ENCODE measurements at places on chromosomes 1 and 21.

DNA sequence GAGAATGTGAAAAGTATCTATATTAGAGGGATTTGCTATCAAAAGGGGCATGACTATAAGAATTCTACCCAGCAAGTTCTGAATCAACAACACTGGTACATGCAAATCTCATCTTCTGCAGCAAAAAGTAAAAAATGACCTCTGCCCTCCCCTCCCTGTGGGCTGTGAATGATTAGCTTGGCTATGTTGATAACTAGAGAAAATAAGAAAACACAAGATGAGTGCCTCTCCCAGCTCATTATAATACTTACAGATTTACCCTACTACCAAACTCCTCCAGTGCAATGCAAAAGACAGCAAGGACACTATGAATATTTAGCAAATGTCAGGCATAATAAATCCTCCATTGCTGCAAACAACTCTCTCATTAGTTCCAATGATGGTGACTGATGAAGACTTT is 102.4 kb downstream of the SLC45A1 start:
- DNase-seq = no peak

DNA sequence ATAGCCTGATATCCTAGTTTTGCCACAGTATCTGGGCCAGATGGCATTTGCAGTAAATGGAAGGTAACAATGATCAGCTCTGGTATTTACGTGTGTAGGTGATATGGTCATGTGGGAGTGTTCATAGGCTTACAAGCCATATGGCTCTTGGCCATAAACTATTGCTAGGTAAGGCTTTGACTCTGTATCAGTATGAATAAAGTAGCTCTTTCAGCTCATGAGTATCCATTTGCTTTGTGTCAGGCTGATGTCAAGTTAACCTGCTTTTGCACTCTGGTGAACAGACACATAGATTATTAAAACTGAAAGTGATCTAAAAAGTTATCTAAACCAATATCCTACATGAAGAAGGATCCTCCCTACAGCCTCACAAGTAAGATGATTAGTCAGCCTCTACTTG is 69.0 kb downstream of the DDR2 start:
- no peak for DNase-seq

- DNase-seq = no peak
Measured at GRCh38 chr21:43740497-43741156, 21.7 kb downstream of the PDXK start.

GRCh38 chr1:70090875-70091274 is 114.5 kb downstream of the LRRC40 start:
- no peak for DNase-seq

- DNase-seq = no peak
Measured at GRCh38 chr1:154467434-154468102, 34.5 kb upstream of the TDRD10 start.

DNA sequence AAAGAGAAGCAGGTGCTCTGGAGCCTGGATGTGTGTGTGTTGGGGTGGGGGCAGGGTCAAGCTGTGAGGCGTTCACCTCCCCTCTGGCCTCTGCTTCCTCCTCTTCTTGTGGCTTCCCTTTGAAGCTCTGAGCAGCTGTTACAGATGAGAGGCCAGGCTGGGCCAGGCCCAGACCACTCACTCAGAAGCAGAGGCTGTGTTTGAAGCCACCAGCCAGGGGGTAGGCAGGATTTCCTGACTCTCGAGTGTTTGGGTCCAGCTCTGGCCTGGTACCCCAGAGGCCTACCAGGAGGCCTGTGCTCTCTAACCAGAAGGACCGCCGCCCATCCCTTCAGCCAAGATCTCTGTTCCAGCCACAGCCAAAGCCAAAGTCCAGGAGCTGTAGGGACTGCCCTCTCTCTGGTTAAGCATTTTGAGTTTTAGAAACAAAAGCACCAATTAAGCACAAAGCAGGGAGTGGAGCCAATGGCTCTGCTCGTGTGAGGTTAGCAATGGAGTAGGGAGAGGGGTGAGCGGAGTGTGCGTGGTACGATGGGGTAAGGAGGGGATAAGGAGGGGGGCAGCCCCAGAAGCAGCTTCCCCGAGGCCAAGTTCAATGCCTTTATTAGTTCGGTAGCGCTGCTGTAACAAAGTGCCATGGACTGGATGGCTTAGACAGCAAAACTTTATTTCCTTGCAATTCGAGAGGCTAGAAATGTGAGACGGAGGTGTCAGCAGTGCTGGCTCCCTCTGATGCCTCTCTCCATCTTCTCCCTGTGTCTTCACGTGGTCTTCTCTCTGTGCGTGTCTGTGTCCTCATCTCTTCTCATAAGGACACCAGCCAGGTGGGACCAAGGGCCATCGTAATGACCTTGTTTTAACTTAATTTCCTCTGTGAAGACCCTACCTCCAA is 20.5 kb downstream of the RCSD1 start:
- DNase-seq = no peak

DNA sequence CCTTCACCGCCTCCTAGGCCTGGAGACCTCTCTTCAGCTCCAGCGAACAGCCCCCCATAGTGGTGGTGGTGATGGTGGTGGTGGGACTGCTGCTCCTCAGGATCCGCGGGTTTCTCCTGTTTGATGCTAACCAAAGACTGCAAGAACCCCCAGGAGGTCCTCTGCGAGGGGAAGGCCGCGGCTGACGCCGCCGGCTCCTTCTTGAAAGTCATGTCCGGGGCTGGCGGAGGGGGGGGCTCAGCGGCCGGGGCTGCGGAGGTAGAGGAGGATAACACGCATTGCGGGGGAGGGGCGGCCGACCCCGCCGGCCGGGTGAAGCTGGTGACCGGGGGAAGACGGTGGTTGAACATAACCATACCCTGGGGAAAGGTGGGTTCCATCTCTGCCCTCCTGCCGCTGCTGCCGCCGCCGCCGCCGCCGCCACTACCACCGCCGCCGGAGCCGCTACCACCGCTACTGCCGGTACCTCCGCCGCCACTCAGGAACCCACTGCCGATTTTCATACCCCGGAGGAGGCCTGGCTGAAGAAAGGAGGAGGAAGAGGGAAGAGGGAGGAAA is 554 bp downstream of the ZNF281 start:
- DNase-seq = no peak

DNA sequence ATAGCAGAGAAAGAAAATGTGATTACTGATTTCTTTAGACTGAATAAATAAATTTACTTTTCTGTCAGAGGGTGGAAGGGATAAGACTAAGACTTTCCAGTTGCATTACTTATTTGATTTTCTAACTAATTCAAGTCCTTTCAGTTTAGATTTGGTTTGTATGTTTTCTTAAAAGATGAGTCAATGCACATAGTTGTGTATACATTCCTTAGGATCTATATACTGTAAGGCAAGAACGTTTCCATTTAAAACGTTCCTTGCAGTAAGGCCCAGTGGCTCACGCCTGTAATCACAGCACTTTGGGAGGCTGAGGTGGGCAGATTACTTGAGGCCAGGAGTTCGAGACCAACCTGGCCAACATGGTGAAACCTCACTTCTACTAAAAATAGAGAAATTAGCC is 14.5 kb upstream of the SERTAD4 start:
- no peak for DNase-seq

DNA sequence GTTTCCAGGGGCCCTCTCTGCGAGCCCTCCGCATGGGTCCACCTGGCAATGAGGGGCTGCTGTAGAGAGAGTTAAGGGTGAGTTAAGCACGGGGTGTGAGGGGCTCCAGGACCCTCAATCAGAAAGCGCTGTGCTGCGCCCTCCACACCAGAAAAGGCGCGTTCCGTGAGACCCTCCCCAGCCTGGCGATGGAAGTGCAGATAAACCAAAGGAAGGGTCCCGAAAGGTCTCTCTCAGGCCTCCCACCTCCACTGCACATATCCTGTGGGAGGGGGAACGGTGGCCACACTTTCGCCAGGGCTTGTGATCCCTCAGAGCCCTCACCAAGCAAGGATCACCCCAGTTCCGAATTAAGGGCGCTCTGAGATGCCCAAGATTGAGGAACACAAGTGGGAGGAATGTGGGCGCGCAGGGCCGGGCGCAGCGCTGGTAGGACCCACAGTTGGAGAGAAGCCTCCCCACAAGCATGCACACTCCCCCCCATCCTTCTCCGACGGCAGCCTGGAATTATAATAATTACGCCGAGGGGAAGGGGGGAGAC is 1.1 kb downstream of the WNT3A start:
- DNase-seq = no peak

DNA sequence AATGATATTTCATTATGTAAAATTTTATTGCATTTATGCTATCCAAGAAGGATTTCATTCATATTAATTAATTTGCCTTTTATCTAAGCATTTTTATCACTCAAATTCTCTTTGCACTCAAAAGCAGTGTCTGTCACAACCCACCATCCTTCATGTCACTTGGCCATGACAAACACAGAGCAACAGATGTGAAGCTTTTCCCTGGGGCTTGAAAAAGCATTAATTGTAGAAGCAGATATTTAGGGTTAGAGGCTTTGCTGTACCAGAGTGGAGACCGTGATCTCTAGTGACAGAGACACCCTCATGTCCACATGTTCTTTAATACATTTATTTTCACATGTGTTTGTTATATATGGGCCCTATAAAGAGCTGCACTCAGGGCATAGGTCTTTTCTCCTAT is 230.5 kb downstream of the SPATA17 start:
- no peak for DNase-seq

- DNase-seq = no peak
Measured at GRCh38 chr1:154962156-154962749, 671 bp upstream of the PYGO2 start.
